ELF-1 (cell line): ENCODE measurements at places on chromosomes 3 and 15.

DNA sequence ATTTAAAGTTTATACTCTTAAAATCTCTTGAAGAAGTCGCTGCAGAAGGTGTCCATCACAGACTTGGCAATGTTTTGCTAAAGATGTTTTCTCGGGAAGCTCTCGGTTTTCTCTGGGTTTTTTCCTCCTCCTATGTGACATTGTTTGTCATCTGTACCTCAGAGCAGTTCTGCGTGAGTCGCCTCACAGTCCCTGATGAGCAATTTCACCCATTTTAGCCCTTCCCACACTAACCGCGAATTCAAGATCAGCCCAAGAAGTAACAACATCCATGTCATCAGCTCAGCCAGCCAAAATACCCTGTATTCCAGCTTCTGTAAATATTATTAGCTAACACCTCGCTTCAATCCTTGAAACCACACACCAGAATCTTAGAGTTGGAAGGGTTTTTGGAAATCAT is 224.3 kb upstream of the SETMAR start:
- no peak for DNase-seq

GRCh38 chr3:69766638-69767037 is 27.4 kb downstream of the MITF start:
- no peak for DNase-seq

GRCh38 chr3:114674036-114674435 is 380.2 kb downstream of the TIGIT start:
- DNase-seq = no peak

DNA sequence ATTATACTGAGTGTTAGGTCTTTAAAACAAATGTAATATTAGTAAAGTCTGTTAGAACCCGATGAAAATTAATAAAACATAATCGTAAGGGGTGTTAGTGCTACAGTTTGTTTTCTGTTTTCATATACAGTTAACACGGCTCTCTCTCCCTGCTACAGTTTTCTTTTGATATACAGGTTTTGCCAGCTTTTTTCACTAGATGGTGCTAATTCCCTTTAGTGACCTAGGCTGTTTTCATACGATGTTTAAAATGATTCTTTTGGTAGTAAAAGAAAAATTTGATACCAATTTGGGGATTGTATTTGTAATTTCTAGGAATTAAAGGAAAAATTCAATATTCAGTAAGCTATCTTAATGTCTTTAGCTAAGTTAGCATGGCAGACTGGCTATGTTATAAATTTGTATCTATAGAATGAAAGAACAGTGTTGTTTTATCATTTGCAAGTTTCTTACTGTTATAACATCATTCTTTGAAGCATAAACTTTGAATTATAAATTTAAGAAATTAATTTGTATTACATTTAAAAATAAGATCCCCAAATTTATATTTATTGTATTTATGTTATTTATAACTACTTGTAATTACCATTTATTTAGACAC is 11.5 kb downstream of the APH1B start:
- DNase-seq = no peak

GRCh38 chr3:112477891-112478290 is 21.4 kb downstream of the BTLA start:
- DNase-seq = no peak

DNA sequence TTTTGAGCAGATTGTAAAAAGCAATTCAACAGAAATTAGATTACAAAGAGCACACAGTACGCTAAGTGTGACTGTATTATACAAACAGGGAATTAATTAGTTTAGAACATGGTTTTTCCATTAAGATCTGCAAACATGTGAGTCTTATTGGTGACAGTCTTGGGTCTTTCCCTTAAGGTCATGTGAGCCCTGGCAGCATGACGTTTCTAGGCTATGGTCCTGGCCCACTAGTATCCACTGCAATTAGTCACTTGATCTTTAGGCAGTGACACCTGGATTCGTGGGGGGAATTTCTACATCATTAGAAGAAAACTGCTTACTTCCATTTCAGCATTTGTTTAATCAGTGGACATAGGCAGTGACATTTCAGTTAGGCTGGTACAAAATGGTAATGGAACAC is 360.2 kb upstream of the NR2F2 start:
- DNase-seq = no peak

DNA sequence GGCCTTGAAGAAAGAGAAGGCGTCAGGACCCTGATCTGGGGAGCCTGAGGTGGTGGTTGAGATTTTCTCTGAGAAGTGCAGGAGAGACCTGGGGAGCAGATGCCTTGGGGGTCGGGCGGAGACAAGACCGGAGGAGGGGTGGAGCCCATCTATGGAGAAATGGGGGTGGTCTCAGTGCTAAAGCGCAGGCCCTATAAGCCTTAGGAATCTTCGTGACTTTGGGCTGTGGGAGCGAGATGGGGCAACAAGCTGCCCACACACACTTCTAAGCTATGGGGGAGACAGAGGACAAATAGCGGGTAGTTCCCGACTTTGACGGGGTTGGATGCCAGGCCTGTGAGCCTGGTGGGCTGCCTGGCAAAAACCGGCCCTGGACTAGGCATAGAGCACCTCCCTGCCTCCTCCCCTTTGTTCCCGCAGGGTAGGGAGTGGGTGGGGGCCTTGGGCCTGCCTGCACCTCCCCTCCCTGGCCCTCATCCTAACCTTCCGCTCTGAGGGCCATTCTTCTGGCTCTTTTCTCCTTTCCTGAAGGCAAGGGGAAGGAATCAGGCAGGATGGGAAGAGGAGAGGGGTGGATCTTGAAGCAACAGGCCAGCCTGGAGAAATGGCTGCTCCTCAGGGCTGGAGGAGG is 880 bp downstream of the NISCH start:
- DNase-seq = peak; percentile 55

DNA sequence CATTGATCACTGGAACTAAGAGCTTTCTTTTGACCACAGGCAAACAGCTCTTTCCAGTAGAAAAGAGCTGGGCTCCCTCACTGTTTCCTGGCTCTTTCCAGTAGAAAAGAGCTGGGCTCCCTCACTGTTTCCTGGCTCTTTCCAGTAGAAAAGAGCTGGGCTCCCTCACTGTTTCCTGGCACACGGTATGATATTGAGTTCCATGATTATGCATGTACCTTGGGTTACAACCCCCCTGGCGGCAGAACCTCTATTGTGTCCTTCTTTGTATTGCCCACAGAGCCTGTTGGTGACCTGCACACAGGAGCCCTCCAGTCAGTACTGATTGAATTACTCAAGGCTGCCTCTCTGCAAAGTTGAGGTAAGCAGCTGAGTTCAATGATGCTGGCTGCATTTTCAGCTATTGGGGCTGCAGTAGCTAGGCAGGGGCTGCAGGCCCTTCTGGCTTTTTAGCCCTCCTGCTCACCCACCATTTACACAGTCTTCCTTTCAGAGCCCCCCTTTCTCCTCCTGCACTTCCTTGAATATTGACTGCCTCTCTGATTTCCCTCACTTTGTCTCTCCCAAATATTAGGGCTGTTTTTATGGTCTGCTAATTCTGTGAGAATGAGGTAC is 10.2 kb downstream of the ACKR2 start:
- DNase-seq = peak; percentile 27

DNA sequence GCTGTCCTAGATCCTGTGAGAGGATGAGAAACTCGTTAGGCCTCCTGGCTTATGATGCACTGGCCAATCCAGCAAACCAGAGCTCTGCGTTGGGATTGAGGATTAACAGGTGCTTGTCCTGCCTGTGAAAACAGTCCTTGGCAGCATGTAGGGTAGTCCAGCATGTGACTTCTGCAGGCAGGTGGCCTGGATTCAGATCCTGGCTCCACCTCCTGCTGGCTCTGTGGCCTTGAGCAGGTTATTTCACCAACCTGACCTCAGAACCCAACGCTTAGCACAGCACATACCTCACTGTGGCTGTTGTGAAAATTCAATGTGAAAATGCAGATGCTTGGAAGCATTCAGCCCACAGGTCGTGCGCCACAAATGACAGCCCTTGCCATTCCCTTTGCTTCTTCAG is 33.6 kb downstream of the PLA2G4D start:
- DNase-seq = no peak

- no peak for DNase-seq
Measured at GRCh38 chr3:151796105-151796680, 17.7 kb upstream of the AADAC start.

DNA sequence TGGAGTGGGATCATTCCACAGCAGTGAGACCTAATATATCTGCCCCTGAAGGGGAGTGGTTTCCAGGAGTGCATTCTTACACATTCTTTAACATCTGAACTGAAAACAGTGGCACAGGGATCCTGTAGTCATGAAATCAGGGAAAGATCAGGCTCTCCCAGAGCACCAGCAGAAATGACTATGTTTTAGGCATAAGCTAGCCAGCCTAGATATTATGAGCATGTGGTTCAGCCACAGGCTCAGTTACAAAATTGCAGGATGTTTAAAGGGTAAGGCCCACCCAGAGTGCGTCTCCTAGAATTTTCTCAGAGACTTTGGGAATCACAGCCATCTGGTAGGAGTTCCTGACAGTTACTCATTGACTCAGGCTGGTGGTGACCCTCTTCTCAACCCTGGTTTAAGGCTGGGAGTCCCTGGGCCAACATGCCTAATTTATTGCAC is 20.9 kb downstream of the FSTL1 start:
- DNase-seq = no peak

GRCh38 chr3:3086239-3086638 is 23.9 kb downstream of the IL5RA start:
- no peak for DNase-seq

DNA sequence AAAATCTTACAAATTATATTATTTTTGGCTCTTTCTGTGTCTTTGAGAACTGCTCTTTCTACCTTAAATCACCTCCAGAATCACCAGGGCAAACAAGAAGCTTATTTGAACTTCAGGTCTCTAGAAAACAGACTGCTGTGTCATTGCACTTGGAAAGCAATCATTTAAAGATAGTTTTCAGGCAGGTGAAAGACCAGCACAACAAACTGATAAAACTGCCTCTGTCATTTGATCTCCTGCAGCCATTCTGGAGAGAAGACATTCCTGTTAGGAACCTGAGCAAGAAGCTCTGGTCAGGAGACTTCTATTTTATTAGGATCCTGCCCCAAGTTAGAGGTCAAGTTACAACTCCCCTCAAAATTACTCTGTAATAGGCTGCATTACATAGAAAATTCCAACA is 50.7 kb upstream of the AP4E1 start:
- DNase-seq = no peak

GRCh38 chr15:40343512-40343911 is 2.8 kb upstream of the CCDC9B start:
- no peak for DNase-seq

GRCh38 chr15:101188637-101189408 is 63.0 kb downstream of the CHSY1 start:
- no peak for DNase-seq

DNA sequence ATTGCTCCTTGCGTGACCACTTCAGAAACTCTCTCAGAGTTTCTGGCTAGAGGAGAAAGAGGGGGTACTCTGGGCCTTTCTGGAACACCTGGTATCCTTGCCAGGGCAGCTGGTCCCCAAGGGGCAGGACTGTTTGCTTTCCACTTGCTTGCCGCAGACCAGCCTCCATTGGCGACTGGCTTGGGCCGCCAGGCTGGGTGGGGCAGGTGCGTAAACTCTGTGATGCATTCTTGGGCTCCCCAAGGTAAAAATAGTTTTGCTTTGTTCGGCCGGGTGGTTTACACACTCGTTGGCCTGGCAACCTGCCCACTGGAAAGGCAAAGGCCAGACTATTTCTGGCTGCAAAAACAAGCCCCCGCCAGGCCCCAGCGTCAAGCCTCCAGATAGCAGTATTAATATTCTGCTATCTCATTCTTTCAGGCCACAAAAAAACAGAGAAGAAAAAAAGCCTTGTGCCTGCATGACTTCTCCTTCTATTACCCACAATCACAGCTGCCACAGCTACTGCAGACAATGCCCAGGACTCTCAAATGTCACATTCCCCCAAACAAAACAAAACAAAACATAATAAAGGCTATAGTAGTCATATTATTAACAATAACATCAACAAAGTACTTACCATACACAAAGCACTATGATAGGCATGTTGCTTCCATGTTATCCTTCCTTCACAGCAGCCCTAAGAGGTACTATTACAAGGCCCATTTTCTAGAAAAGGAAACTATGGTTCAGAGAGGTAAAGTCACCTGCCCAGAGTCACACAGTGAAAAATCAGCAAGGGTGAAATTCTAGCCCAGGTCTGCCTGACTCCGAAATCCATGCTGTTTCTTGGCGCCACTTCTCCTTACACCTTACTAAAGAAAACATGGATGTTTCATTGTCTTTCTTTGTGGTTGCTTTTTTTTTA is 14.0 kb upstream of the SSUH2 start:
- no peak for DNase-seq

GRCh38 chr3:40872258-40872920 is 326.9 kb upstream of the CTNNB1 start:
- DNase-seq = peak; percentile 34

GRCh38 chr3:123449102-123449996 is 459 bp upstream of the ADCY5 start:
- peak; percentile 33 for DNase-seq

GRCh38 chr3:173938159-173938558 is 540.6 kb downstream of the NLGN1 start:
- no peak for DNase-seq

DNA sequence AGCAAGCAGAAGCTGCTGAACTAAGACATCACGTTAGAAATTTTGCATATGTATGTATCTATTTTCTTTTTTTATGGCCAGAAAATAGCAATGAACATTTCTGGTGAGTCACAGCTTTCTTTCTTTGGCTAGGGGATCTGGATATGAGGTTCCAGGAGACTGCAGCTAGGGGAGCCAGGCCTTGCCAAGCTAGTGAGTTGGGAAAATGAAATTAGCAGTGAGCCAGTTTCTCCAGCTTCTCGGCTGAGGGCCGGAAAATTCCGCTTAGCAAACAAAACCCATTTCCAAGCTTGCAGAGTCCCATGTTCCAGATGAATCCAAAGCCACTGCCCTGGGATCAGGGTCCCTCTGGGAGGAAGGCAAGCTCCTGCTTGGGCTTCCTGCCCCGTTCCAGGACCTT is 137.6 kb downstream of the SRGAP3 start:
- no peak for DNase-seq

DNA sequence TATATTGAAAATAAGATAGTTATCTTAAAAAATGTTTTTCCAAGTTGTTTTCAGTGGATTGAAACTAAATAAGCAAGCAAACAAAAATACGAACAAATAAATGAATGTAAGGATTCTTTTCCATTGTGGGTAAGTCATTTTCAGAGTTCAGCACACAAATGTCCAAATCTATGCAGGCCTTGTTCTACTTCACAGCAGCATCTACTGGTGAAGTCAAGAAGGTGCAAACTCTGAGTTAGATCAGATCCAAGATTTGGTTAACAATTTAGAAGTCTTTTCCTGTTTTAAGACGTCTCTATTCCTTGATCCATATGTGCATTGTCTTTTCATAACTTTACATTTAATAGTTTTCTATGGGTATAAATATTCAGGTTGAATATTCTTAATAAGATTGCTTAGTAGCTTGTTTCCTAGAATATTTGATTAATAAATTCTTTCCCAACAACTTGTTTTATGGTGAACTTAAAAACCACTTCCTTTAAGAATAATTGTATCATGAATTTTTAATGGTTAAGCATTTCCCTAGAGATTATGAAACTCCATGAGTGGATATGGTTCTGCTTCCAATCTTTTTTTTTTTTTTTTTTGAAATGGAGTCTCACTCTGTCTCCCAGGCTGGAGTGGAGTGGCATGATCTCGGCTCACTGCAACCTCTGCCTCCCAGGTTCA is 10.5 kb downstream of the PTX3 start:
- DNase-seq = no peak

- DNase-seq = no peak
Measured at GRCh38 chr15:92906020-92906419, 5.9 kb downstream of the CHD2 start.
